LoVo (cell line): ENCODE measurements at places on chromosomes 11 and 22.
A peak's percentile ranks its signal among the peaks of the same experiment; 100 is the strongest.

GRCh38 chr11:85086504-85087284 is 540.5 kb downstream of the DLG2 start:
- DNase-seq = no peak

DNA sequence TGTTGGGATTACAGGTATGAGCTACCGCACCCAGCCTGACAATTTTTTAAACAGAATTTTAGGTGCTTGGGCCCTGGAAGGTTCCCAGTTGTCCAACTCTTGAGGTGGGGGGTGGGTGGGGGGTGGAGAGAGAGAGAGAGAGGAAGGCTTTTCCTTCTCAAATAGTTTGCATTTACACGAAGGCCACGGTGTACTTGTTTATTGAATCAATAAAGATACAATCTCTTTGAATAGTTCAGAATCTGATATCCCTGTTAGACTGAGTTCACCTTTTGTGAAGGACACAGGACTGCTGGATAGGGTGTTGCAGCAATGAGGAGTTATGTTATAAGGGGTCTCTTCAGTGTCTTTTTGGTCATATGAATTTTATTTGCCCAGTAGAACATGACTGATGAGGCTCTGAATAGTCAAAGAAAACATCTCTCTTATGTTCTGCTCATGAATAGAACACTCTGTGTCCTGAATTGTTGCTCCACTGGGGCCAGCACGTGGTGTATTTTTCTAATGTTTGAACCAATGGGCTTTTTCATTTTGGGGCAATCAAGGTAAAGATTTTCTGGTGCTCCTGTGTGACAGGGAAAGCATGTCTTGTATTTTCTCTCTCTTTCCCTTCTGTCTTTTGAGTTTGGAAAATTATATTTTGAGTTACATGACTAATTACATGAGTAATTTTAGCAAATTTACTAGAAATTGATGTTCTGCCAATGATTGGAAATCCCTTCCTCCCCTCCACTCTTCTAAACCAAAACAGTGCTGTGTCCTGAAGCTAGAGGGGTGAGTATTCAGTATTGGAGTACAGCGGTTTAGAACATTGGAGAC is 61.7 kb downstream of the PTPRJ start:
- no peak for DNase-seq

DNA sequence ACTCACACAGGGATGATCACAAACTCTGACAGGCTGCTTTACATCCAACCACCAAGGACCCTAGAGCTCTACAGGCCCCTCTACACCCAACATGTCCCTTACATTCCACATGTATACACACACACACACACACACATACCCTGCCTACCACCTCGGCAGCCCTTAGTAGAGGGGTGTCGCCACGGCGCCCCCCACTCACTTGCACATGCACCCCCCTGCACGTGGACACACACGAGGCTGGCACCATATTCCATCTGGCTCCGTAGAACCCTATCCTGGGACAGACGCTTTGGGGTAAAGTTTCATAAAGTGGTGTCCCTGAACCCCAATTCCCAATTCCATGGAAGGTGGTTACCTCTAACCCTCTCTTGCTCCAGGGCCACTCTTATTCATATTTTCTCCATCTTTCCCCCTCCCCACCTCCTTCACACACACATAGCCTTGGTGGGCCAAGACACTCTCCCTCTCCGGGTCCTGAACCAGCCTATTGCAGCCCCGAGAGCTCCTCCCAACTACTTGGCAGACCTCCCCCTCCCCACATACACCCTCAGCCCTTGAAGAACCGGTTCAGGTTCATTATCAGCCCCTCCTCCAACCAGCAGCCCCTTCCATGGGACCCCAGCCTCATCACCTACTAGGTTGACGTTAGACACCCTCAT is 809 bp downstream of the PDE2A start:
- DNase-seq = no peak

DNA sequence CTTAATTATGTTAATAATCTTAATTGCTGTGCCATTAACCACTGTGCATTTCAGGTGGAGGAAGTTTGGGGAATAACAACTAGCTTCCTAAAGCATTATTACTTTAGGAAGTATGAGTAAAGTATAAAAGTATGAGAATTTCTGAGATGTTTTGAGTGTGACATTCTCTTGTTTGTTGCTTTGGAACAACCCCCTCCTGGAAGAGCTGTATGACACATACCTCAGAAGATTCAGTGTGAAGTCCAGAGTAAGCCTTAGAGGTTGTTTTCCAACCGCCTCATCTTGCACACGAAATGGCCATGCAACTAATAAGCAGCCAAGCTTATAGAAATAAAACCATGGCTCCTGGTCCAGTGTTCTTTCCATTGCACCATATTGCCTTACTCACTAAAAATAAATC is 21.7 kb downstream of the CCDC81 start:
- DNase-seq = no peak

DNA sequence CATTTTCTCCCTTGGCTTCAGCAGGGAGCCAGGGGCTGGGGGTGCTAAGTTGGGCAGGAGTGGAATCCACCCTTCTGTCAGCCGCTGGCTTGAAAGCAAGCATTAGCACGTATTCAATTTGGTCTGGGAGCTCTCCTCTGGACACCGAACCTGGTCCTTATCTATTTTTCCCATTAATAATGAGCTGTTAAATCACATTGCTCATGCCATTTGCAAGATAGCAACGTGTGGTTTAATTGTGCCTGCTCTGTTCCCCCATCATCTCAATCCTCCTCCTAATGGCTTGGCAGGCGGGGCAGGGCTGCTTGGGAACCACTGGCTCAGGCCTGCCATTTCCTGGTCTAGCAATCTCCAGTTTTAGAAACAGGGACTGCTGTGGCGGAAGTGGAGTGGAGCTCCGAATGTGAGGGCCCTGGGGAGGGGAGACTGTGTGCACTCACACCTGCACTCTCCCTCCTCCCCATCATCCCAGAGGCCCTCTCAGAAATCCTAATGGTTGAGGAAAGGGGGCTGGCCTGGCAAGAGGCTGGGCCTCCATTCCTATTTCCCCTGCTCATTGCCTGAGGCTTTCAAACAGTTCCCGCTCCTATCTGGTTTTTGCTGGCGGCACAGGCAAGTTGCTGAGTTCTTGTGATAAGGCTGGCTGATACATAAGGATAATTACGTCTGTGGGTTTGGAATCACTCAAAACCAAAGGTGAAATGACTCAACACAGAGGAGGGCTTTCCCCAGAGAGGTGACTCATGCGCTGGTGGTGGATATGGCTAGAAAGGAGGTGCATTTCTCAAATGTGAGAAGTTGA is 201.2 kb upstream of the E2F8 start:
- peak; percentile 66 for DNase-seq

GRCh38 chr22:22933100-22933806 is 45.6 kb downstream of the IGLL5 start:
- DNase-seq = no peak

- no peak for DNase-seq
These were observed 17.4 kb upstream of the TMEM121B start for GRCh38 chr22:17138513-17138912.

DNA sequence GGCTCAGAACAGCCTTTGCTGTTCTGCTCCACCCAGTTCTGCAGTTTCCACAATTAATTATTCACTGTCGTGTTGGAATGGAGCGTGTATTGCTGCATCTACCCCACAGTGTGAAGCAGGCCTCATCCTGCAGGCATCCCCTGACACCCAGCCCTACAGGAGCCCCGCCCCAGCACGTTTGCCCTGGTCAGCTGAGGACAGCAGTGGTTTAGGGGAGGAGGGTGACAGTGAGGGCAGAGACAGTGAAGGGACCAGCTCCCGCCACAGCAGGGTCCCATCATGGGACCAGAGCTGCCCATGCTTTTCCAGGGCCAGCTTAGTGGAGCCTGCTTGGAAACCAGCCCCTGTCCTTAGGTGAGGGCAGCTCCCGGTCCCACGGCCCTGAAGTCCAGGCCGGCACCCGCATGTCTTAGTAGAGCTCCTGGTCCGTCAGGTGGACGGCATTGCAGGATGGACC is 273.0 kb downstream of the TBC1D22A start:
- no peak for DNase-seq

DNA sequence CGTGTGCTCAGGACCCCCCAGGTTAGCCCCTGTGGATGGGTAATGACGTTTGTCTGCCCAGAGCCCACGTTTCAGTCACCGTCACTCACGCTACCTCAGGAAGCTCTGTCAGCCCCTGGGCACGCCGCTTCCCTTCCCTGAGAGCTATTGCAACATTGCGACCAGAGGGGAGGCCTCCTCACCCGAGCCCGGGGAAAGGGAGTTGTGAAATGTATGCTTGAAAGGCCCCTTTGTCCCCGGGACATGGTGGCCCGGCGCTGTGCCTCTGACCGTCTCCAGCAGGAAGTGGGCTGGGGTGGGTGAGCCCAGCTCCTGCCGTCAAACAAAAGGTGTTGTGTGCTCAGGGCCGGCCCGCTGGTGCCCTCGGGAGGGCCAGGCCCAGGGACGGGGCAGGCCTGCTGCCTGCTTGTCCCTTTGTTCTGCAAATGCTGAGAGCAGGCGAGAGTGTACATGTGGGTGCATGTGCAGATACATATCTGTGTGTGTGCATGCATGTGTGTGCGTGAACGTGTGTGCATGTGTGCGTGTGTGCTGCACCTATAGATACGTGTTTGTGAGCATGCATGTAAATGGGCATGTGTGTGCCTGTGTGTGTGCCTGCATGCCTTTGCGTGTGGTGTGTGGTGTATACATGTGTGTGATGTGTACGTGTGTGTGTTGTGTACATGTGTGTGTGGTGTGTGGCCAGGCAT is 1125.0 kb downstream of the BRD1 start:
- DNase-seq = no peak

DNA sequence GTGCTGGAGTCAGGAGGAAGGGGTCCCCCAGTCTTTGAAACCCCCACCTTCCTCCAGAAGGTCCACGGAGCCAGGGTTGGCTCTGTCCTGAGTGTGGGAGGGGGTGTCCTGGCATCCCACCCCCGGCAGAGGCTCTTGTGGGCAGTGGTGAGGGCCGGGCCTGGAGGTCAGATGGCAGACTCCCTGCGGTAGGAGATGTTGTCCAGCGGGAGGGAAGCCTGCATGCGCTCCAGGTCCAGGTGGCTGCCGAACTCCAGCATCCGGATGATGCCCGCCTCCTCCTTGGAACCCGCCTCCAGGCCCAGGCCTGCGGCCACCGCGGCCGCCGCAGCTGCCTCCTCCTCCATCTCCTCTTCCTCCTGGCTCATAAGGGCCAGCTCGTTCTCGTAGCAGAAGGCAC is 28.4 kb downstream of the KCNJ4 start:
- DNase-seq = no peak

DNA sequence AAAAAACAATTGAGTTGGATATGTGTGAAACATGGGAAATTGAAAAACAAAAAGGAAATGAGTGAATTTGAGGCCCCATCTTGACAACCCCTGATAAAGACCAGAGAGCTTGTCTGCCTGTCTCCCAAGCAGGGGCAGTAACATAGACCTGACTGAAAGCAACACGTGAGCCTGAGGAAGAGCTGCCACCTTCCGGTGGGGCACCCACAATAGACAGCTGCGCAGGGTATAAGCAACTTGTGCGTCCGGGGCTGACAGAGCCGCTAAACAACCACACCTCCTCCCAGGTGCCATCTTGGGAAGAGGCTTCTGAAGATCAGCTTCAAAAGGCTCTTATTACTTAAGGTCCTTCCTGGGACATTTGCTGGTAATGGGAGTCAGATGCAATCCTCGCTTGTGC is 166.8 kb downstream of the NTM start:
- DNase-seq = no peak

DNA sequence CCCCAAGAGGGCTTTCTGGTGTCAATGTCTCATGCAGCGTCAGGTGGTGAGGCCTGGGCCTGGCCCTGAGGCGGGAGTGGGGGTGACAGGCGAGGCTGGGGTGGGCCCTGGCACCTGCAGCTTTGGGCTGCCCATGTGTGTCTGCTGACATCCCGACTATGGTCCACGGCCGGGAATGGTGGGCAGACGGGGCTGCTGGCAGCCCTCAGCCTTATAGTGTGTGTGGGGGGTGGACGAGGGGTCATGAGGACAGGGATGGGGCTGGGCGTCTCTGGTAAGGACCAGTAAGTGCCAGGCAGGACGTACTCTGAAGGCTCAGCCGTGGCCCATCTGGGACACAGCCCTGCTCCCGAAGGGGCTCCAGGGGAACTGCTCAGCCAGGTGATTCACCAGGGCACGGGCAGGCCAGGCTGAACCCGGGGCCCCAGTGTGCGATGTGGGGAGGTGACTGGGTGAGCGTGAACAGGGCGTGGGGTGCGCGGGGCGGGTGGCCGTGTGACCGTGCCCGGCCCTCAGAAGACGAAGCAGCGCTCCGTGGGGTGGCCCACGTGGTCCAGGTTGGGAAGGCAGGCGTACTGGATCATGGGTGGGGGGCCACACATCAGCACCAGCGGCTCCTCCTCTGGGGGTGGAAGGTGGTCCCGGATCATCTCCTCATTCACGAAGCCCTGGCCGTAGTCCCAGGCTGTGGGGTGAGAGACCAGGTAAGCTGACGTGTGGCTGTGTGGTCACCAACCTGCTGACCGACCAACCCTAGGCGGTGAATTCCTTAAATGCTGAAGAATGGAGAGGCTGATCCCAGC is 4.8 kb upstream of the POLDIP3 start:
- no peak for DNase-seq
